ENCODE measurements at places on chromosomes 3 and 15.

- H3K4me3 ChIP-seq = peak overlapping the region; percentile 94
- H3K36me3 ChIP-seq = no peaks in the 10 kb centered on the region
- H3K27me3 ChIP-seq = no peaks in the 10 kb centered on the region
- H3K27ac ChIP-seq = peak overlapping the region; percentile 87
- DNase-seq = no peak
Observed at GRCh38 chr3:47162697-47163168, 1.2 kb downstream of the SETD2 start.

DNA sequence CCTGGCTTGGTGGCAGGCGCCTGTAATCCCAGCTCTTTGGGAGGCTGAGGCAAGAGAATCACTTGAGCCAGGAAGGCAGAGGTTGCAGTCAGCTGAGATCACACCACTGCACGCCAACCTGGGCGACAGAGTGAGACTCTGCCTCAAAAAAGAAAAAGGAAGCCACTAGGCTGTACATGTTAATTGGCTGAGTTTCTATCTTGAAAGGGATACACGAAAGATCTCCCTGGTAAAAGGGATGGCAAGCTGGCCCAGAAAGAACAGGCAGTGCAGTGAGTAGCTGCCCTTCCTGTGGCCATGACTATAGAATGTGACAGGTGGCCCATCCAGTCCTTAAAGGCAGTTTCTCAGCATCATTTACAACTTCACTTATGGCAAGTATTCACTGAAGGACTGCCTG, 12.3 kb downstream of the LRIG1 start:
- no peaks in the 10 kb centered on the region for H3K36me3 ChIP-seq
- no peak overlapping the region for H3K4me3 ChIP-seq
- no peaks in the 10 kb centered on the region for H3K27me3 ChIP-seq
- H3K27ac ChIP-seq = peak overlapping the region; percentile 44

DNA sequence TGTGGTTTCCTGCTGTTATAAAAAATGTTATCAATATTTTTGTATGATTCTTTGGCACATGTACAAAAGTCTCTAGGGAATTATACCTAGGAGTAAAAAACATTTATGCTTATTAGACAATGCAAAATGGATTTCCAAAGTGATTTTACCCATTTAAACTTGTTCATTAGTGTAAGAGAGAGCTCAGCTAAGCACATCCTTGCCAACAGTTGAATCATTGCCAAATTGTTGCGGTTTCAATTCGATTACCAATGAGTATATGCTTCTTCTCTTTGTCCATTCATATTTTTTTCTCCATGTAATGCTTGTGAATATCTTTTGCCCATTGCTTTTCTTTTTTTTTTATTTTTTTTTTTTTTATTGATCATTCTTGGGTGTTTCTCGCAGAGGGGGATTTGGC, 17.2 kb downstream of the CASR start:
- H3K27ac ChIP-seq = no peak overlapping the region
- no peak for DNase-seq
- H3K4me1 ChIP-seq = no peaks in the 10 kb centered on the region
- H3K4me3 ChIP-seq = no peak overlapping the region

GRCh38 chr3:31772758-31773473, 208.1 kb downstream of the OSBPL10 start:
- H3K4me3 ChIP-seq = no peak overlapping the region
- H3K27me3 ChIP-seq = no peaks in the 10 kb centered on the region
- H3K36me3 ChIP-seq = no peaks in the 10 kb centered on the region
- no peak overlapping the region for H3K27ac ChIP-seq
- H3K4me1 ChIP-seq = no peaks in the 10 kb centered on the region

- no peaks in the 10 kb centered on the region for H3K27me3 ChIP-seq
- no peak for DNase-seq
- H3K4me3 ChIP-seq = no peak overlapping the region
- H3K27ac ChIP-seq = peak overlapping the region; percentile 43
- H3K36me3 ChIP-seq = no peaks in the 10 kb centered on the region
Observed at GRCh38 chr3:171402281-171402680, 57.9 kb downstream of the TNIK start.

GRCh38 chr15:25058080-25058785, 103.4 kb downstream of the SNRPN start:
- H3K27me3 ChIP-seq = no peaks in the 10 kb centered on the region
- H3K4me1 ChIP-seq = no peaks in the 10 kb centered on the region
- DNase-seq = peak; percentile 61
- peaks cover 3% of the 10 kb centered on the region for H3K36me3 ChIP-seq
- H3K4me3 ChIP-seq = no peak overlapping the region

DNA sequence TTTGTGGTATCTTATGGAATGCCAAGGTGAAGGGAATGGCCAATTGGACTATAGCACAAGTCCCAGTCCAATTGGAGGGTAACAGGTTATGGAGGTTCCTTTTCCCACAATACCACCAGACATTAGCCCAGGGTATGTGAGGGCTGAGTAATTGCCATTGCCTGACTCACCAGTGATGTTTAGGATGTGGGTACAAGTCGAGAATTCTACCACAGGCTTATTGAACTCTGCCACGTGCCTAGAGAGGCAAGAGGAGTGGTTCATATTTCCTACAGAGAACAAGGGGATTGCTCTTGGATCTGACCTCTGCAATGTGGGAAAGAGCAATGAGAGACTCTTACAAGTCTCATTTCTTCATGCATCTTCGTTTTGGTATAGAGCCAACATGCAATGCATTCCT, 85.0 kb upstream of the XCR1 start:
- no peak overlapping the region for H3K4me3 ChIP-seq
- no peak for DNase-seq
- H3K36me3 ChIP-seq = no peaks in the 10 kb centered on the region
- peaks cover under 1% of the 10 kb centered on the region for H3K27me3 ChIP-seq

GRCh38 chr3:159953325-159954085, 35.1 kb upstream of the IL12A start:
- no peak overlapping the region for H3K4me3 ChIP-seq
- DNase-seq = no peak
- H3K27ac ChIP-seq = no peak overlapping the region
- H3K27me3 ChIP-seq = peaks cover 2% of the 10 kb centered on the region

DNA sequence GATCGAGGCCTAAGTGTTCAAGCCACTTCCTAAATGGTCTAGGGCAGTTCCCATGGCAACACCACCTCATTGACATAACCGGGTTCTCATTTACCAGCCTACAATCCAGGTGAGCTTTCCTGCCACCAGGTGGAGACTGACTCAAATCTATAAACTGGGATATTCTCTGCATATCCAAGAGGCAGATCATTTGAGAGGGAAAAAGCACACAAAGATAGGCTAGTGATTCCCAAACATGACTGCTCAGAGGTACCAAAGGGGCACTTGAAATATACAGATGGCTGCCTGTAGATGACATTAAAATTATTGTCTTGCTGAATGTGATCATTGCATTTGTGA, 141.3 kb upstream of the PROK2 start:
- no peaks in the 10 kb centered on the region for H3K27me3 ChIP-seq
- no peak overlapping the region for H3K4me3 ChIP-seq
- no peak overlapping the region for H3K27ac ChIP-seq
- no peaks in the 10 kb centered on the region for H3K36me3 ChIP-seq
- DNase-seq = no peak
- no peaks in the 10 kb centered on the region for H3K4me1 ChIP-seq

DNA sequence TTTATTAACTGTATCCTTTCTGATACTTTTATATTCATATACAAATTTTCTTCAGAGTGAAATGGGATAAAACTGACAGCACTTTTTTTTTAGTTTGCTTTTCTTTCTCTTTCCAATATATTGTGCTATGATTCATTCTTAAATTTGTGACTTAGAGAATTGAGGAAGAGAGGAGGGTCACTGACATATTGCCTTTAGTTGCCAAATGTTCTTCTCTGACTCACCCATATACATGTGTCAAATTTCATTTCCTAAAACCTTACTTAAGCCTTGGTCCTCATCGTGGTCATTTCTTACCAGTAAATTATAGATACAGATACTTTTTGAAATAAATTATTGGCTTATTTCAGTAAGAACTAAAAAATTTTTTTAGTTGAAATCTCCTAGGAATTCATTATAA, 53.9 kb downstream of the CLASP2 start:
- H3K4me3 ChIP-seq = no peak overlapping the region
- no peaks in the 10 kb centered on the region for H3K36me3 ChIP-seq
- no peak for DNase-seq

- DNase-seq = no peak
- no peaks in the 10 kb centered on the region for H3K36me3 ChIP-seq
- no peak overlapping the region for H3K27ac ChIP-seq
- no peaks in the 10 kb centered on the region for H3K27me3 ChIP-seq
- H3K4me1 ChIP-seq = peaks cover 3% of the 10 kb centered on the region
Observed at GRCh38 chr3:115581362-115582135, 41.8 kb upstream of the GAP43 start.

DNA sequence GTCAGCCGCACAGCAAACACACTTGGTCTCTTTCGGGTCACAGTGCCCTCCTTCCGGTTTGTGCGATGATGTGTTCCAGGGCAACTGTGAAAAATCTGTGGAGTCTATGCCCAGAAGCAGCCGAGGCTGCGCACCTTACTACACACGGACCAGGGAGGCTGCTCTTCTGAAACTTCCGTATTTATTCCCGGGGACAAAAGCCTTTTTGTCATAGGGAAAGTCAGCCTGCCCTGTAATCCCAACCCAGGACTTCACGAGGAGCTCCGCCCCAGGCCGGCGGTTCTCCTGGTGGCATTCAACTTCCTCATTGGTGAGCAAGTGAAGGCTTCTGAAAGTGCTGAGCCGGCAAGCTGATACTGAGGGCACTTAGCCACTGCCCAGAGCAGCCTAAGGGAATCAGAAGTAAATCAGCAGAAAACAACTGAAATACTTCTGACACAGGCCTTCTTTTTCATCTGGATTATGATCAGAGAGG, 126.5 kb downstream of the FMN1 start:
- peak overlapping the region; percentile 27 for H3K4me3 ChIP-seq
- H3K4me1 ChIP-seq = no peaks in the 10 kb centered on the region
- H3K36me3 ChIP-seq = no peaks in the 10 kb centered on the region
- peak; percentile 88 for DNase-seq
- no peak overlapping the region for H3K27ac ChIP-seq

DNA sequence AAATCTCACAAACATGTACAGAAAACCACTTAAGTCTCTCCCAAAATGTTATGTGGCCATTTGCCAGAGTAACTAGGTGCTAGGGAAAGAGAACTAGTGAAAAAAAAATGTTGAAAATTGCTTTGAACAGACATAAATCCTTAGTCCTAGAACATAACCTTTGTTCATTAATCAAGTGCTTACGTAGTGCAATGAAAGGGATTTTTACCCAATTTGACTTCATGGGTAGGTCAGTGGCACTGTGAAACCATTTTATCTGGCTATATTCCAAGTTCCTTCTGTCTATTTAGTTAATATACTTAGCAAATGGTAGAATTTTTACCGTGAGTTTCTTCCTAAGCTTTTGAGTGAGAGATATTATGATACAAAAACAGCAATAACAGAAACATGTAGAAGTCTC, 209.4 kb downstream of the DIPK2A start:
- H3K36me3 ChIP-seq = no peaks in the 10 kb centered on the region
- no peaks in the 10 kb centered on the region for H3K27me3 ChIP-seq
- H3K4me3 ChIP-seq = no peak overlapping the region
- no peak for DNase-seq

GRCh38 chr3:19173945-19174344, 25.6 kb downstream of the KCNH8 start:
- H3K27ac ChIP-seq = no peak overlapping the region
- no peaks in the 10 kb centered on the region for H3K4me1 ChIP-seq
- no peaks in the 10 kb centered on the region for H3K27me3 ChIP-seq
- no peak for DNase-seq
- no peak overlapping the region for H3K4me3 ChIP-seq

DNA sequence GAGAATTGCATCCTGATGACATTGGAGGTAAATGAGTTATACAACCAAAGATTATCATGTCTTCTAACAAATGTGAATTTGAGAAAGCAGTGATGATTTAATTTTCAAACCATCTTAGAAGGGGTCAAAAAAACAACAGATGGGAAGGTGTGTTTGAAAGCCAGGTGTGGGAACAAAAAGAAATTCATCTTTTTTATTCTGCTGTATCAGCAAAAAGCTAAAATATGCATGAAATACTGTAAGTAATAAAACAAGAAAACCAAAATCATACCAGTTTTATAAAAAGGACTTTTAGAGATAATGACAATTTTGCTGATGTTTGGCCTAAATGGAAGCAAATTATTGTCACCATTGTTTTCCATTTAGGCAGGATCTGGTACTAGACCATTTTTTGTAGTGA, 145.5 kb downstream of the FBN1 start:
- H3K4me1 ChIP-seq = peaks cover 2% of the 10 kb centered on the region
- H3K36me3 ChIP-seq = peaks cover 6% of the 10 kb centered on the region
- H3K27ac ChIP-seq = no peak overlapping the region
- H3K4me3 ChIP-seq = no peak overlapping the region
- H3K27me3 ChIP-seq = no peaks in the 10 kb centered on the region
- no peak for DNase-seq

- no peak overlapping the region for H3K27ac ChIP-seq
- H3K27me3 ChIP-seq = no peaks in the 10 kb centered on the region
- no peak overlapping the region for H3K4me3 ChIP-seq
- no peaks in the 10 kb centered on the region for H3K36me3 ChIP-seq
- no peaks in the 10 kb centered on the region for H3K4me1 ChIP-seq
Observed at GRCh38 chr15:45471151-45471550, 51.4 kb downstream of the SLC30A4 start.

GRCh38 chr3:126287536-126288241, 69.5 kb downstream of the KLF15 start:
- no peaks in the 10 kb centered on the region for H3K36me3 ChIP-seq
- peak overlapping the region; percentile 17 for H3K4me3 ChIP-seq
- DNase-seq = peak; percentile 91
- H3K27me3 ChIP-seq = no peaks in the 10 kb centered on the region

DNA sequence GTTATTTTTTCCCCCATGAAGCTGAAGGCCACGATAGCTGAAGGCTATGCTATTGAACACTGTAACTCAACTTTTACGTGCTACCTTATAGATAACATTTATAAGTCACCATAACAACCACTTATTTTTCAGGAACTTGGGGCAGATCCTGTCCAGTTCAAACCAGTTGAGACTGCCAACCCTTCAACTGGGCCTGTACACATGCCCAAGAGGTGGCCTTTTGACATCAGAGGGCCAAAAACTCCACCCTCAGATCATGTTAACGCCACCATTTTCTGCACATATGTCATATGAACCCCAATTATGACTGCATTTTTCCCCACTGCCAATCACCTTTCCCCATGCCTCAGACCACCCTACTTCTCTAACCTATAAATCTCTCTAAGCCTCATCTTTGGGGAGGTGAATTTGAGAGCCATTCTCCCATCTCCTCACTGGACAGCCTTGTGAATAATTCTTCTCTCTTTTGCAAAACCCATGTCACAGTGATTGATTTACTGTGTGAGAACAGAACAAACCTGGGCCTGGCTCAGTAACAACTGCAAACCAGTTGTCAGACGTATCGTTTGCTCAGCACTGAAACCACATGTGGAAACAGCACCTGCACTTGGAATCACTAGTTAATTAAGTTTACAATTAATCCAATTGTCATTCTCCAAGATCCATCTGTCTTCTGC, 42.5 kb downstream of the ZNF445 start:
- H3K36me3 ChIP-seq = no peaks in the 10 kb centered on the region
- H3K27ac ChIP-seq = no peak overlapping the region
- H3K4me1 ChIP-seq = no peaks in the 10 kb centered on the region
- no peaks in the 10 kb centered on the region for H3K27me3 ChIP-seq
- no peak overlapping the region for H3K4me3 ChIP-seq

Measured in aorta (tissue), 5 donors.